ENCODE measurements at places on chromosomes 1 and 21. TPM values are rescaled to one million over a fixed set of nuclear protein-coding genes. Genes with fewer than 3 reads are reported as not detected.

DNA sequence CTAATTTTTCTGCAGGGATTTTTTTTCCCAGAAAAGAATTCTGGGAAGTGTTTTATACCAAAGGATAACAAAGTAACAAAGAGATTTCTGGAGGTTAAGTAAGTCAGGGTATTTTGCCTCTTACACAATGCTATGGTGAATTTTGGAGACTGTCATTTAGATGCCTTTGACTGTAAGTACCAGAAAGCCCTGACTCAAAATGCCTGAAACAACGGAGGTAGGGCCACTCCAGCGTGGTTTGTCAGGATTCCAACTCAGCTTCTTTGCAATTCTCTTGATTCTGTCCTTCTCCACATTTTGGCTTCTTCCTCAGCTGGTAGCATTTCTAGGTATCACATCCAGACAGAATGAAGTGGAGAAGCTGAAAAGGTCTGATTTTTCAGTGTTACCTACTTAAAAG lies 106.5 kb downstream of the UCHL5 start:
- no peak for DNase-seq

- DNase-seq: no peak
Measured at GRCh38 chr1:168085401-168085872, 51.3 kb downstream of the GPR161 start.

- no peak for DNase-seq
Measured at GRCh38 chr1:94734963-94735901, 84.9 kb upstream of the SLC44A3 start.

DNA sequence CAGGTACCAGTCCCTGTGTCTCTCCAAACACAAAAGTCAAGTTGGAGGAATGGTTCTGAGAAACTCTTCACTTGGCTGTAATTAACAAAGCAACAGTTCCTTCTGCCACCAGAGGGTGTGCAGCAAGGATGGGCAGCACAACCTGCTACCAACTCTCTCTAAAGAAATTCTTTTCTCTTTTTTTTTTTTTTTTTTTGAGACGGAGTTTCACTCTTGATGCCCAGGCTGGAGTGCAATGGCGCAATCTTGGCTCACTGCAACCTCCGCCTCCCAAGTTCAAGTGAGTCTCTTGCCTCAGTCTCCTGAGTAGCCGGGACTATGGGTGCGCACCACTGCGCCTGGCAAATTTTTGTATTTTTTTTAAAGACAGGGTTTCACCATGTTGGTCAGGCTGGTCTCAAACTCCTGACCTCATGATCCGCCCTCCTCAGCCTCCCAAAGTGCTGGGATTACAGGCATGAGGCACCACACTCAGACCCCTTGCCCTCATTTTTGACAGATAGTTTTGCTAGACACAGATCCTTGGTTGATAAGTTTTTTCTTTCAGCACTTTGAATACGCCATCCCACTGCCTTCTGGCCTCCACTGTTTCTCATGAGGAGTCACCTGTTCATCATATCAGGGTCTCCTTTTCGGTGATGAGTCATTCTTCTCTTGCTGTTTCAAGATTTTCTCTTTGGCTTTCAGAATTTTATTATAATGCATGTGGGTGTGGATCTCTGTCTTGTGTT lies 12.1 kb upstream of the DEGS1 start:
- DNase-seq: no peak

GRCh38 chr1:18292531-18292930 lies 184.9 kb downstream of the IGSF21 start:
- no peak for DNase-seq

GRCh38 chr1:39567302-39567701 lies 9.3 kb downstream of the PABPC4 start:
- DNase-seq: no peak

GRCh38 chr1:155093911-155094621 lies 15.4 kb downstream of the EFNA3 start:
- DNase-seq: no peak

- no peak for DNase-seq
Measured at GRCh38 chr1:77546890-77547289, 135.6 kb downstream of the ZZZ3 start.

DNA sequence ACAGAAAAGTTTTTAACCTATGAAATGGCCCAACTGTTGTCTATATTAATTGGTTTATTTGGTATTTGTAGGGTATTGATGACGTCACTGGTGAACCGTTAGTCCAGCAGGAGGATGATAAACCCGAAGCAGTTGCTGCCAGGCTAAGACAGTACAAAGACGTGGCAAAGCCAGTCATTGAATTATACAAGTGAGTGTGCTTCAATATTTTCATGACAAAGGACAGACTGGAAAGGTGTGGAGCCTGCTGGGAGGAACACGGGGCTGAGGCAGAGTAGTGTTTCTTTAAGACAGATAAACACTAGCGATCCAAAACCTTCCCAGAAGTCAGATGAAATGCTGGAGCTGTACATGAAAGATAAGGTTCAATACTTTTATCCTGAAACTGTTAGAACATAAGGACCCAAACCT lies 76.7 kb downstream of the AK4 start:
- DNase-seq: no peak

- no peak for DNase-seq
Measured at GRCh38 chr1:7219031-7219430, 433.8 kb downstream of the CAMTA1 start.

GRCh38 chr1:68358439-68358838 lies 91.3 kb downstream of the RPE65 start:
- DNase-seq: no peak

DNA sequence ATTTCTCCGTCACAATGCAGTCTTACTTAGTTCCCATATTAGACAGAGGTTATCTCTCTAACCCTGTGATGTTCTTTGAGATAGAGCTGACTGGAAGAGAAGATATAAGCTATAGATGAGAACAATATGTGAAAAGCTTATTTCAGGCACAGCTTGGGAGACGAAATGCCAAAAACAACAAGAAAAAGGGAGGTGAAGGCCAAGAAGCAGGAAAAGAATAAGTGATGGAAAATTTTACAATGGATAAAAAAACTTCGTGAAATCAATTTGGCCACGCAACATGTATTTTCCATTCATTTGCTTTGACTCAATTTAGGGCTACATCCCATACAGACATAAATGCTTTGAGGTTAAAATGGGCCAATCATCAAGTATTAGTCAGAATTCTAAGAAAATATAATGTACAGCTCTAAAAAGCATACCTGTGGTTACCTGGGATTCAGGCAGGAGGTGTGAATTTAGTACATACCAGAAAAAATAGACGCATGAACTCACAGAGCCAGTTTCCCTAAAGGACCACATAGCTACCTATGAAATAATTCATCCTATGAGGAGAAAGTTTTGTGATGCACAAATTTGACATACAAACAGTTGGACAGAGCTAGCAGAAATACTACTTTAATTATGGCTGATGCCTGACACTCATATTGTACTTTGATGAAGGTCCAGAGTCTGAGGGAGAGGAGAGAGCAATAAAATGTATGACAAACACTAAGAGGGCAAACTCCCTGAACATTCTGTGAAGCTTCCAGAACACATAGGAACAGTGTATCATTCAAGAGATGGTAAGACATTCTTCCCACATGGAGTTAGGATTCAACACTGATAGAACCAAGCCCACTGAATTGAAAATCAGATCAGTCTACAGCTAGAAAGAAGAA lies 12.1 kb downstream of the RGS1 start:
- DNase-seq: no peak

DNA sequence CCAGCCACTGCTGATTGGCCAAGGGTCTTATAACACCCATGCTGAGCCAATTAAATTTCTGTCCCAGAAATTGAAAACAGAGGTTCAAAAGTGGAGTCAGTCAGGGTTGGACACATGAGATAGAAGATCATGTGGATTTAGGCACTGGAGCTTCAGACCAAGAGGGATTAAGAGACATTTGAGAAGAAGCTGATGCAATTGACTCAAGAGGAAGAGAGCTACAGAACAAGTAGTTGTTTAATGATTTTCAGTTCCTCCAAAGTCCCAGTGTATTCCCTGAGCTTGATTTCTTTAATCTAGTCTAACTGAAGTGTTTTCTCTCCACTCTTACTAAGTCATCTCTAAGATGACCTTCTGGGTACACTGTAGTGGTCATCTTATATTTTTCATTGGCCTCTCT lies 227.1 kb downstream of the DUSP10 start:
- DNase-seq: no peak

DNA sequence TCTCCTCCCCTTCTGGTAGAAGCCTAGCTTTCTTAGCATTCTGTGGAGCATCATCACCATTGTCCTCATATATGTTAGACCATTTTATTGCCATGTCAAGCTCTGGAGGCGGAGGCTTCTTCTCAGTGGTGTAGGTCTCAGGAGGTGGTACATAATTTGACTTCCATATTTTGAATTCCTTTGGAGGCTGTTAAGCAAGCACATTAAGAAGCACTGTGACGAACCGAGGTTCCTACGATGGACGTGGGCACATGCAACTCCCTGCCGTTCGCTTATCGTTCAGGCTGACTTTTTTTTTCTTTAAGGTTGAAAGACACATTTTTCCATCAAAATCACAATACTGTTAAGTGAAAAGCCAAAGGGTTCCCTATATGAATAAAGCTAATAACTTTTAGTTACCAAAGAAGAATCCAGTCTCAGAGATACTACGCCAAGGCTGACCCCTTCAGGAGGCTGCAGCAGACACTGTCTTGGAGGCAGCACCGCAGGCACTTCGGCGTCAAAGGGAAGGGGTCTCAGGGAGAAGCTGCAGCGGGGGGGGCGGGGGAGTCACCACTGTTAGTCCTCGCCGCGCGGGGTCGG lies 835 bp downstream of the C1orf52 start:
- no peak for DNase-seq

GRCh38 chr21:36250423-36251075 lies 69.4 kb upstream of the MORC3 start:
- no peak for DNase-seq

DNA sequence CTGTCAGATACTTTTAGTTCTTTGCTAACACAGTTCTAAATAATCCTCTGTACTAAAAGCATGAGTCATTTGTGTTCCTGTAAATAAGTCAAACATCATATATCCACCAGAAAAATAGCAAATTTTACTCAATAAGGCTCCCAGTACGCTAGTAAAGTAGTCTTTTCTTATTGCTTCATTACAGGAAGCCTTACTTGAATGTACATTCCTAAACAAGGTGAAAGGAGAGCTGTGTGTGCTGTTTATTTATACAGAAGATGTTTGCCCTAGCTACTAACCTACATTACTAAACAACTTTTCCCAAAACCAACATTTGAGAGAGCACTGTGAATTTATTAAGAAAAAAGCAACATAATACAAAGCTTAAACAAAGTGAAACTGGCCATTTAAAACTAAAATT lies 52.0 kb downstream of the ZNHIT6 start:
- DNase-seq: no peak

- DNase-seq: no peak
Measured at GRCh38 chr1:33305816-33306652, 14.9 kb downstream of the A3GALT2 start.

DNA sequence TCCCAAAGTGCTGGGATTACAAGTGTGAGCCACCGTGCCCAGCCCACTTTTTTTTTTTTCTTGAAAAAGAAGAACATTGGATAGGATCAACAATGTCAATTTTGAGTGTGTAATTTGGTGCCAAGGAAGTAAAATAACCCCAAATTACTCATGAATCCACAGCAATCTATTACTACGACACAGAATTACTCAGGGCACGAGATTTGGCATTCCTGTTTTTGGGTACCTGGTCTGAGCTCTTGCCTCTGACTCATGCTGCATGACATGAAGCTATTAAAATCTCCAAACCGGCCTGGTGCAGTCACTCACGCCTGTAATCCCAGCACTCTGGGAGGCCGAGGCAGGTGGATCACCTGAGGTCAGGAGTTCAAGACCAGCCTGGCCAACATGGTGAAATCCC lies 10.4 kb downstream of the RNF19B start:
- DNase-seq: no peak

- no peak for DNase-seq
Measured at GRCh38 chr1:56200896-56201295, 378.5 kb downstream of the PLPP3 start.

DNA sequence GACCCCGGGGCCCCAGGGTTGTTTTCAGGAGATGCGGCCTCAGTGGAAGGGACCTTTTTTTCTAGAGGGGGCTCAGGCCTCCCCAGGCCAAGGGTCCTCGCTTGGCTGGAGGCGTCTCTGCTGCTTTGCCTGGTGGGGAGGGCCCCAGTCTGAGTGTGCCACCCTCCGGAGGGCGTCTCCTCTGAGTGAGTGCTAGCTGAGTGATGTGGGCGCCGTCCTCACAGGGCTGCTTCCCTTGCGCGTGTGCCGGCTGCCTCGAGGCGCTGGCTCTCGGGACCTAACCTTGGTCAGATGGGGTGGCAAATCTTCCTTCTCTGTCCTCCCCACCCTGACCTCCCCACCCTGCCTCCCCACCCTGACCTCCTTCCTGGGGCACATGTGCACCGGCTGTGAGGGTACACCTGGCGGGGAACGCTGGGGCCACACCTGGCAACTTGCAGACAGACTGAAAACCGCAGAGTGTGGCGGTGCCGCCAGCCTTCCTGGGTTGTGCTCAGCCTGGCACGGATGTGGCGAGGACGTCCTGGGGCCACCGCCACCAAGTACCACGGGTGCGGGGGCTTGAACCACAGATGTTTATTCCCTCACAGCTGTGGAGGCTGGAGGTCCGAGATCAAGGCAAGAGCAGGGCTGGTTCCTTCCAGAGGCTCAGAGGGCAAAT lies 93.0 kb upstream of the TTC34 start:
- no peak for DNase-seq

DNA sequence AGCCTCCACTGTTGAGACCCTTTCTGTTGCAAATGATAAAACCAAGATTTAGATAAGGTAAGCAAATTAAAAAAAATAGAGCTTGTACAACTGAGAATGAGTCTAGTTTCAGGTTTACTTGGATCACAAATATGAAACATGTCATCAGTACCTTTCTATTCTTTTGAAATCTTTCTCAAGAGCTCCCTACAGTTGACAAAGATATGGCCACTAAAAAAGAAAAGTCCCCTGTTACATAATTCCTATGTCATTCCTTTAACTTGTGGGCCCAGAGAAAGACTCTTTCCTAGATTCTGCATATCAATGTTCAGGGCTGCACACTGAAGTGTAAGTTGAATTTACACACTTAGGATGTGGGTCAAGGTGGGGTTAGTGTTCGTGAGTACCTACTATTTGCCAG lies 168.1 kb downstream of the PLA2G4A start:
- DNase-seq: no peak

GRCh38 chr1:1281533-1282321 lies 1.5 kb downstream of the SCNN1D start:
- DNase-seq: no peak

GRCh38 chr1:67371681-67372080 lies 58.5 kb downstream of the SERBP1 start:
- DNase-seq: no peak

The TNFRSF18 gene
- 53.3 TPM for total RNA-seq

The RNU1-4 gene
- total RNA-seq: 961 TPM

The PCP4 gene
- not detected for total RNA-seq

The PLEKHN1 gene
- 1.3 TPM for total RNA-seq

The ADORA1 gene
- not detected for total RNA-seq

The C1orf141 gene
- not detected for total RNA-seq

The RASSF5 gene
- 223 TPM for total RNA-seq

The FAM151A gene
- not detected for total RNA-seq

The JTB gene
- 204 TPM for total RNA-seq

The CYP4X1 gene
- total RNA-seq: not detected

The PPP1R8 gene
- total RNA-seq: 70.5 TPM

The LDLRAP1 gene
- 17.4 TPM for total RNA-seq
